Stimulated activated CD4-positive, alpha-beta T cell treated with anti-CD3 and anti-CD28 coated beads, Interleukin-1b, Interleukin-23, amount 100 ng/mL, for 24 hours (primary cell): ENCODE measurements at places on chromosomes 7 and 10.
A peak's percentile ranks its signal among the peaks of the same experiment; 100 is the strongest.

GRCh38 chr7:15889507-15889906 lies 203.0 kb upstream of the MEOX2 start:
- DNase-seq, result no peak

GRCh38 chr10:7188456-7189050 lies 222.3 kb downstream of the SFMBT2 start:
- DNase-seq, result no peak

GRCh38 chr7:2967705-2968104 lies 76.0 kb downstream of the CARD11 start:
- DNase-seq, result no peak

- no peak for DNase-seq
Observed at GRCh38 chr10:22690158-22690557, 24.2 kb downstream of the PIP4K2A start.

DNA sequence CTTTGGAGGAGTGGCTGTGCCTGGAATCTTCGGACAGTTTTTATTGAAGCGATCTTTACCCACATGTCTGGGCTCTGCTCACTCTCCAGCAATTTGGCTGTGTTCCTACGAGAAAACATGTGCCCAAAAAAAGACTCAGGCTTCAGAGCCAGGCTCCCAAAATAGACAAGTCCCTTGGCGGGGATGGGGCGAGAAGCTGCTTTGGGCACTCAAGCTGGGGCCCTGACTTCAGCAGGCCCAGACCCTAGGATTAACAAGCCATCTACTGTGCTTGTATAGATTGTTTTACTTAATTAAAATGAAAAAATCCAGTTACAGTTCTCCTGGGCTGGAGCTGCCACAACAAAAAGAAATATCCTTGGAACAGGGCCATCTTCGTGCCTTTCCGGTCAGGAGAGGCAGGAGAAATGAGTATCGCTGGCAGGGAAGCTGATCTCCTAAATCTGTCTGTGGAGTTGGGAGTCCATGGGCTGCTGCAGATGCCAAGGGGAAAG lies 51.4 kb upstream of the PDCD4 start:
- DNase-seq, result no peak

GRCh38 chr10:73815719-73816030 lies 4.3 kb upstream of the NDST2 start:
- DNase-seq, result no peak

DNA sequence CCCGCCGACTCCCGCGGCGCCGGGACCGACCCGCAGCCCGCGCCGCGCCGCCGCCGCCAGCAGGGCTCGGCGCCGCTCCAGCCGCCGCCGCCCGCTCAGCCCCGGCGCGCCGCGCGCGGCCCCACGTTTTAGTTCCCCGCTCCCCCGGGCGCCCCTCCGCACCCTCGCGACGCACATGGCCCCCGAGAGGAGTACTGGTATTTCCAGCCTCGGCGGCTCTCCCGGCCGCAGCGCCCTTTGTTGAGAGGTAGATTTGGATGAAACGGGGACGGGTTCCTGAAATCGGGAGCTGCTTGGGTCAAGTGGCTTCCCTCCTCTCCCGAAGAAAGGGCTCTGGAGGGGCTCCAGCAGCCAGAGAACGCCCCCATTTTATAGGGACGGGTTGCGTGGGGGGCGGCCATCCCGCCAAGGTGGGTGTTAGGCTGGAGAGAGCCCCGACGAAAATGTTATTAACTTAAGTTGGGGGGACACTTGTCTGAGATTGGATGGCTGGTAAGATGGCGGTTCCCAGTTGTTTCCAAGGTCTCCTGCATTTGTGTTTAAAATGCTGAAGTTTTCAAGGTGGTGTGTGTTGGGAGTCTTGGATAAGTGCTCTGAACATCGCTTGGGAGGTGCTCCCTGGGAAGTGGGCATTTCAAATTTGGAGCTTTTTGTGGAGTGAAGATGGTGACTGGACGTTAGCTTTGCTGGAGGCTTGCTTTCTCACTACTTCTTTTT lies 1.2 kb downstream of the BMI1 start:
- no peak for DNase-seq

- no peak for DNase-seq
Observed at GRCh38 chr10:8438603-8439002, 384.1 kb downstream of the GATA3 start.

DNA sequence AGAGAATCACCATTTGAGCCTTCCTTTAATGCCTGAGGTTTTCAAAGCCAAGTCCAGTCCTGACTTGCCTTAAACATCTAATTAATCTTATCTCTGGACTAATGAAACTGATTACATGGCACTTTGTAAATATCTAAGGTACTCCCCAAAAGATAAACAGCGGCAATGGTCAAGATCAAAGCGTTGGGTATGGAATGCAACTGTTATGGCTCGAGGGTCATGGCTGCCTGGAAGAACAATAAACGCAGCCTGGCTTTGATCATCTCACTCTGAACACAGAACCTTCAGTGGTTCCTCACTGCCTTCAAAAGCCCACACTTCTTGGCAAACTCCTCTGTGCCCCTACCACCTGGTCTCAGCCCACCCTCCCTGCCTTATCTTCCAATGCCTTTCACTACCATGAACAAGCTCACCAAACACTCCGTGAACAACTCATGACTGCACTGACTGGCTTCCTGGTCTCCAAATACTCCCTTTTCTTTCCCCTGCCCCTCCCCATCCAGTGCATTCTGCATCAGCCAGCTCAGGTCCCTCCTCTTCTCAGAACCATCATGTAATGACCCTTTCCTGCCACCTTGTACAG lies 150.2 kb upstream of the NFE2L3 start:
- no peak for DNase-seq

GRCh38 chr10:125719173-125720001 lies at the start of gene EDRF1:
TSS of gene EDRF1 (plus strand) at chr10:125719709. CDS start at chr10:125719808, 99 bp downstream.
- DNase-seq, result peak; percentile 98

GRCh38 chr10:43595739-43596298 lies 10.4 kb upstream of the ZNF485 start:
- DNase-seq, result no peak

GRCh38 chr10:51188866-51189265 lies 114.6 kb downstream of the PRKG1 start:
- DNase-seq, result no peak

- no peak for DNase-seq
Observed at GRCh38 chr7:131294553-131294952, 33.1 kb upstream of the MKLN1 start.

GRCh38 chr7:22596763-22597400 lies 96.9 kb upstream of the STEAP1B start:
- DNase-seq, result no peak
